H54 (cell line): ENCODE measurements at places on chromosomes 5 and 9.

DNA sequence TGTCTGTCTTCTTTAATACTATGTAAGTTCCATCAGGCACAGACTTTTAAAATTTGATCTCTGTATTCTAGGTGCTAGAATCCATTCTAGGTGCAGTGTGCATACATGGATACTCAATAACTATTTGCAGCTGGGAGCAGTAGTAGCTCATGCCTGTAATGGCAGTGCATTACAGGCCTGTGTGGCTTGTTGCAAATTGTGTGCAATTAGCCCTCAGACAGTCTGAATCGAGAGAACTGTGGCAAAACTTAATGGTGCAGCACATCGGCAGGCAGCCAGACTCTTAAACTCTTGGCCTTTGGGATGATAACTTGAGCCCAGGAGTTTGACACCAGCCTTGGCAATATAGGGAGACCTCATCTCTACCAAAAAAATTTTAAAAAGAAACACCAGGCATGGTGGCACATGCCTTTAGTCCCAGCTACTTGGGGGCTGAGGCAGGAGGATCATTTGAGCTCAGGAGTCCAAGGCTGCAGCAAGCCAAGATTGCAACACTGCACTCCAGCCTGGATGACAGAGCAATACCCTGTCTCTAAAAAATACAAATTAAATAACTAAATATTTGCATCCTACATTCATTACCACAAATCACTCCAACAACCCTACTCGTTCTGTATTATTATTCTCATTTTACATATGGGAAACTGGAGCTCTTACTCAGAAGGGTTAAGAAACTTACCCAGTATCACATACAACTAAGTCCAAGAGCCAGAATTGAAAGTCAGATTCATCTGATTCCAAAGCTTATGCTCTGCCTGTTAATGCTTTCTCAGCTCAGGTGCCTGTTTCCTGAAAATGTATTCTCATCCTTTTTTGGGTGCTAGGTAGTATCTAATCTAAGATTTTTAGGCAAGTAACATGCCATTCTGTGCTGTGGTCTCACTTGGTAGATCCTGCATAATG is 30.1 kb downstream of the PRKACG start:
- DNase-seq, result no peak

- DNase-seq, result peak; percentile 87
Measured at GRCh38 chr9:108869092-108869725, 7.1 kb downstream of the ACTL7A start.

DNA sequence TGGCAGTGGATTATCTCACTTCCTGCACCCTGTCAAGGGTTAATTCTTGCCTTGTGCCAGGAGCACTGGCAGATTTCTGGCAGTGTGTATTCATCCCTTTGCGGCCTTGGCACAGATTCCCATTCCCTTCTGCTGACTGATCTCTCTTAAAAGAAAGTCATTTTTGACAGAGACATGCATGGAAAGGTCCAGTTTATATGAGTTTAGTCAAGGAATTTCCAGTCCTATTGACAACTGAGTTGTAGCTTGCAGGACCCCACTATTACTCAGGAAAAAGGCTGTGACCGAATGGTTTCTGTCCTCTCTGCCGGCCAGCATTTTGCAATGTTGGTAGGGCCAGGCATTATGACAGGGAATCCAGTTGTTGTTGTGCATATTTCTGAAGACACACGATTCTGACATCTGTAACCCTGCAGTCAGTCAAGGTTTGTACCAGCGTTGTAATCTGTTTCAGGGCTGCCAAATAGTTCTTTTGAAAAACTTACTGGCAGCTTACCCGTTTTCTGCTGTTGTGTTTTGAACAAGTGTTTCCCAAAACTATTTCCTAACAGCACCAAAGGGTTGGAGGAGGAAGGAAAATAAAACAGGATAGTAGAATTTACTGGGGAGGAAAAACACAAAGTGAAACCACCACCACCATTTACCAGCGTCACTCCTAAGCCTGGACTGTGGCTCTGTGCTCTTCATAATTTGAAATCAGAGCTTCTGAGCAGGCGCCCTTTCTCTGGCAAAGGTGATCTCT is 243.4 kb upstream of the KLF4 start:
- peak; percentile 70 for DNase-seq

- no peak for DNase-seq
Measured at GRCh38 chr5:169712428-169712827, 75.4 kb downstream of the DOCK2 start.

DNA sequence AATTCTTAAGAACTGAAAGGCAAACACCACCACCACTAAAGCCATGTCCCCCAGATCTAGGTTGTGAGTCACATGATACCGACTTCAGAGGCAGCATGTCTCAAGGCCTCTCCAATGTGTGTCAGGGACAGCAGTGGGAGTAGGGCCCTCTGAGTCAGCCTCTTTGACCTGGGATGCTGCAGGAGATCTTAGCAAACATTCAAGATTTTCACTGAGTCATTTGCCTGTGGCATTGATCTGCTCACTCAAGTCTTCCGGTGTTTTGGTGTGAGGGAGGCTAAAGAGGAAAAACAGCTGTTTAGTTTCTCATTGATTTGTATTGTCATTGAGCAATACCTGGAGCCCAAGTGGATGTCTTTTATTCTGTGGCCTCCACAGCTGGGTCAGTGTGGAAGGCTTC is 36.1 kb downstream of the TMC1 start:
- peak; percentile 88 for DNase-seq

- peak; percentile 91 for DNase-seq
Measured at GRCh38 chr5:133245191-133246052, 193.6 kb downstream of the HSPA4 start.

- no peak for DNase-seq
Measured at GRCh38 chr5:162485666-162486292, 418.2 kb downstream of the GABRG2 start.

DNA sequence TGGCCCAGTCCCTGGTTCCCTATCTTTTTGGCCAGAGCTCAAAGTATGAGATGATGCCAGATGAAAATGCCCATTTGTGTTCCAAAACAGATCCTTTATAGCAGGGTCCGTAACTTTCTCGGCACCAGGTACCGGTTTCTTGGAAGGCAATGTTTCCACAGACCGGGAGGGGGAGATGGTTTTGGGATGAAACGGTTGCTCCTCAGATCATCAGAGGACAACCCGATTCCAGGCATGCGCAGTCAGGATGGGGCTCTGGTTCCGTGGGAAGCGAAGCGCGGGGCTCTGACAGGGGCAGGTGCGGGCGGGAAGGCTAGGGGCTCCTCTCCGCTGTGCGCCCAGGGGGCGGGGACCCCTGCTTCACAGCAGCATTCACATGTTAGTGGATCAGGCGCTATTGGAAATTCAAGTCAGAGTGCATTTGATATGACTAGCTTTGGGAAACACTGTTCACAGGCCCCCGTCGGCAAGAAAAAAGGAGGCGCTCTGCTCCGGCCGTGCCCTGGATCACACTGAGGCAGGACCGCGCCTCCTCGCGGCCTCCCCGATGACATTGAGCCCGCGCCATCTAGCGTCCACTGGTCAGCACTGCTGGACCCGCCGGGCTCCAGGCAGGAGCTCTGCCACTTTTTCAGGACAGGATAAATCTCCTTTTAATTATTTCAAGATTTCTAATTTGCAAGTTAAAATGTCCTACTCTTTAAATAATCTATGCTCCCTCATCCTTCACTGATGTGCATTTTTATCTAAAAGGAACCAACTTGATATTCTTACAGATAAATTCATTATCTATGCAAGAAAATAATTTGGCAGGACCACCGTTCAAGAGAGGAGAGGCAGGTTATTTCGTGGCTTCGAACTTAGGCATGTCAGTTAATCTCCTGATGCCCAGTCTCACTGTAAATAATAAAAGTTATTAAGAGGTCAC is 190.0 kb downstream of the FANCC start:
- DNase-seq, result peak; percentile 95

DNA sequence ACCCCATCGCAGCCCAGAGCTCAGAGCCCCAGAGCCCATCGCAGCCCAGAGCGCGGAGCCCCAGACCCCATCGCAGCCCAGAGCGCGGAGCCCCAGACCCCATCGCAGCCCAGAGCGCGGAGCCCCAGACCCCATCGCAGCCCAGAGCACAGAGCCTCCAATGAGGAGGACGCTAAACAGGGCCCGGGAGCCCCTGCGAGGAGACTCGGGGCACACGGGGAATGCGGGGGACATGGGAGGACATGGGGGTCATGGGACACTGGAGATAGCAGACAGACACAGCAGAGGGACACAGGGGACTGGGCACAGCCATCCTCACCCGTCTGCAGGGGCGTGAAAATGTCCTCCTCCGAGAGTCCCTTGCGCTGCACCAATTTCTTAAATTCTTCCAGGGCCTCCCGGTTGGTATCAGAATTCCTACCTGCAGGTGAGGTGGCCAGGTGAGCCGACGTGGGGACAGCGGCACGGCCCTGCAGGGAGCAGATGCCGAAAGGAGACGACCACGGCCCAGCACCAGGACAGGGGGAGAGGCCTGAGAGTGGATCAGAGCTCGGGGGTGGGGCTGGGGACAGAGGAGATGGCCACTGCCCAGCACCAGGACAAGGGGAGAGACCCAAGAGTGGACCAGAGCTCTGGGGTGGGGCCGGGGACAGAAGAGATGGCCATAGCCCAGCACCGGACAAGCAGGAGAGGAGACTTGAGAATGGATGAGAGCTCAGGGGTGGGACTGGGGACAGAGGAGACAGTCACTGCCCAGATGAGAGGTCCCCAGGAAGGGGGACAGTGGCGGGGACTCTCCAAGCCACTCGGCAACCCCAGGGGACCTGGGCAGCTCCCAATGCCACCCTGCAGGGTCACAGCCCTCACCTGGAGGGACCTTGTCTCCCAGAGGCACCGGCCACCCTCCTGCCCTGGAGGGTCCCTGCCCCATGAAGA is 2.8 kb downstream of the OBP2B start:
- no peak for DNase-seq

GRCh38 chr9:23615569-23615968 is 210.5 kb downstream of the ELAVL2 start:
- no peak for DNase-seq

DNA sequence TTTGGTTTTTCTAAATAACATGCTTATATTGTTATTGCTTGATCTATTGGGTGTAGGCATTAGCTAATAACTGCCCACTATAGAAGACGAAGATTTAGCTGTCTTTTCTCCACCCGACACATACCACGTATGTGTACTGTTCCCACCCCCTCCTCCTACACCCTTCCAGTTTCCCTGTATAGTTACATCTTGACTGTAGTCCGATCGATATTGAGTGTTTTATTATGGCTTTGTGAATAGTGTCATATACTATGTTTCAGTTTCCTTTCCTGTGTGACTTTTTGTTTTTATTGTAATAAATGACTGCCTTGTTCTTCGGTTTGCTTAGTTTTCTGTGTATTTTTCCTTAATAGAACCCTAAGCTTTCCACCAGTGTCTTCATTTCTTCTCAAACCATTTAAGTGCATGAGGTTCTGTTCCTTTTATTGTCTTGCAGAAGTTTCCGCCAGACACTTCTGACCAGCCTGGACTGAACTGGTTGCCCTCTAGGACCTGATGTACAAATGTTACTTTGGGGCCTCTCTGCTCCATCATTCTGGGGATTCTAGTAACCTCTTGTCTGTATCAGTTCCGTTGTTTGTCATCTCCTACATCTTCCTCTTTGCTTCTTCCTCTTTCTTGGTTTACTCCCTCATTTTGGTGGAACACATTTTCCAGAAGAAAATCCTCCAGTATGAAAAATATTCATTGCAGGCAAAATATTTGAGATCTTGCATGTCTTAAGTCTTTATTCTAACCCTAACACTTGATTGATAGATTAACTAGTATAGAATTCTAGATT is 61.8 kb downstream of the PRKACG start:
- DNase-seq, result no peak

DNA sequence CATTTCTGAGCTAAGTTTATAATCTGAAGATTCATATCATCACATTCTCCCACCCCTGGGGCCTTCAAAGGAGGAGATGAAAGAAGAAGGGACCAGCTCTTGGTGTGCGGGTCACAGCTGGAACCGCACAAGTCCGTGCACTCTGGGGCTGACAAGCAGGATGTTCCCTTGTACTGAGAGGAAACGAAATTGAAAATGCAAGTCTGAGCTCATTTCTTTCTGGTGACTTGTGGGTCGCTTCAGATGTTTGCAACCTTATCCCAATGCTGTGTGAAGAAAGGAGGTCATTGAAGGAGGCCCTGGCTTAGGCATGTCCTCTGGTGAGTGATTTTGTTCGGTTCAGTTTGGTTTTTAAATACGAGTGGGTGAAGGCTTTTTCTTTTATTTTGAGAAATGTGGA is 59.6 kb downstream of the C9orf152 start:
- DNase-seq, result no peak

DNA sequence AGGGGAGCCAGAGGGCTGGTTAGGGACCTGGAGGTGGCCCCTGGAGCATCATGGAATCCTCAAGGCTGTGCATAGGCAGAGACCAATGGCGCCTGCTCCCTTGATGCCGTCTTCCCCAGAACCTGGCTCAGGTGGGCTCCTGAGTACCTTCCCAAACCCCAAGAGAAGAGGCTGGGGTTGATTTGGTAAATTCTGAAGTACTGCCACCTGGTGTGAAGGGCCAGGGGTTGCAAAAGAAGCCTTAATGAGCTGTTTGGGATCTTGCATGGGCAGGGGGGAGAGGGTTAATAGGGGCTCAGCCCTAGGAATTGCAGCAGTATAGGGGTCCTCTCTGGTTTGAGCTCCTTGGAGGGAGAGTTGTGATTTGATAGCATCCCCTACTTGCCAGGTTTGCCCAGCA is 52.1 kb downstream of the CYSTM1 start:
- DNase-seq, result no peak

- no peak for DNase-seq
Measured at GRCh38 chr9:113868501-113868900, 7.6 kb upstream of the ZNF618 start.

GRCh38 chr9:105708405-105708804 is 14.1 kb downstream of the TMEM38B start:
- no peak for DNase-seq

DNA sequence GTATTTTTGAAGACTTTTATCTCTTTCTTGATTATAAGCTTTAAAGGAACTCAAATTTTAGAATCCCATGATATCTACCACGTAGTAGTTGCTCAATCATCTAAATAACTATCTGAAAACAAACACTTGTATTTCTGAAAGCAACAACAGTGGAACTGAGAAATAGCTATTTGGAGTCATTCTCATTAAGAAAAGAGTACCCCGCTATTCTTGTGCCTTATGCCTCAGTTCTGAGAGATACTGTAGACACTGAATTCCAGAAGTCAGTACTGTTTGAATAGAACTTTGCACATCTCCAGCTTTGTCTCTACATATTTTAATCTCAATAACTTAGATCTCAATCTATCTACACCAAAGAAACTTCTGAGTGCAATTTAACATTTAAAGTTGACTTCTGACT is 11.4 kb downstream of the CHD1 start:
- DNase-seq, result no peak

- DNase-seq, result no peak
Measured at GRCh38 chr9:131319486-131319885, 30.0 kb downstream of the PLPP7 start.

DNA sequence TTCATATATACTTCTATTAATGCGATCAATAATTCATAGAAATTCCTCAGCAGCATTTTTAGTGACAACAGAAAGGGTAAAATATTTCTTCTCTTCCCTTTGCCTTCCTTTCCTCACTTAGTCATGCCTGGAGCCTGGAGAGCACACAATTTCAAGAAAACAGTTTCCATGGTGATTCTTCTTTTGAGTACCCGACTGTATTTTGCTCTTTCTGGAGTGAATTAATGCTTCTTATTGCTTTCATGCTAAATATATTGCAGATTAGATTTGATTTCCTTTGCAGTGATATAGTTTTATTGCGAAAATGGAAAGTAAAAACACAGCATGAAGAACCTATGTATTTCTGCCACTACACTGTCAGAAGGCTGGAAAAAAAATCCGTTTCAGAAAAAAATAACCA is 153.5 kb downstream of the PPP2R2B start:
- DNase-seq, result no peak
